Endothelial cell of coronary artery (primary cell): ENCODE measurements at places on chromosomes 4 and X. TPM values are rescaled to one million over a fixed set of nuclear protein-coding genes. Genes with fewer than 3 reads are reported as not detected.

YY2 gene
- 1.1 and 2.4 TPM in 2 replicates for total RNA-seq

TMEM150C gene
- 1.4 and 3.0 TPM in 2 replicates for total RNA-seq

STS gene
- total RNA-seq, result 2.2 and 3.3 TPM in 2 replicates

TRIM75 gene
- total RNA-seq, result not detected in 2 replicates

SLC10A7 gene
- 5.8 and 8.8 TPM in 2 replicates for total RNA-seq
